ENCODE measurements at places on chromosomes 16 and 17.

DNA sequence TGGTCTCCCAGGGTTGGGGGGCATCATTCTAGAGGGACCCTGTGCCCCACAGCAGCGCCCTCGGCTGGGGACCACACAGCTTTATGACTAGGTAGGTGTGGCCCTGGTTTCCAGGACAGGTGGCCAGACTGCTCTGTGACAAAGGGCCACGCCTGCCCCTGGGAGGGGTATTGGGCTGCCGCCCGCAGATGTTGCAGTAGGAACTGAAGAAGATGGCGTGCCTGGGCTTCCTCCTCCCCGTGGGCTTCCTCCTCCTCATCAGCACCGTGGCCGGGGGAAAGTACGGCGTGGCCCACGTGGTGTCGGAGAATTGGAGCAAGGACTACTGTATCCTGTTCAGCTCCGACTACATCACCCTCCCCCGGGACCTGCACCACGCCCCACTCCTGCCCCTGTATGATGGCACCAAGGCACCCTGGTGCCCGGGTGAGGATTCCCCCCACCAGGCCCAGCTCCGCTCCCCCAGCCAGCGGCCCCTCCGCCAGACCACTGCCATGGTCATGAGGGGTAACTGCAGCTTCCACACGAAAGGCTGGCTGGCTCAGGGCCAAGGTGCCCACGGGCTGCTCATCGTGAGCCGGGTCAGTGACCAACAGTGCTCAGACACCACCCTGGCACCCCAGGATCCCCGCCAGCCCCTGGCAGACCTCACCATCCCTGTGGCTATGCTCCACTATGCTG lies at the start of gene SPPL2C:
Gene SPPL2C (plus strand): TSS at position 187 of the 681 bp plus-strand sequence. CDS start 26 bp downstream, at position 213.
- no peak for DNase-seq

- no peak for DNase-seq
These were observed 1.4 kb downstream of the NT5M start for GRCh38 chr17:17304521-17304985.

GRCh38 chr17:77444628-77444983 lies 303.8 kb downstream of the SEC14L1 start:
- no peak for DNase-seq

GRCh38 chr16:82900559-82900958 lies 273.8 kb downstream of the CDH13 start:
- no peak for DNase-seq

DNA sequence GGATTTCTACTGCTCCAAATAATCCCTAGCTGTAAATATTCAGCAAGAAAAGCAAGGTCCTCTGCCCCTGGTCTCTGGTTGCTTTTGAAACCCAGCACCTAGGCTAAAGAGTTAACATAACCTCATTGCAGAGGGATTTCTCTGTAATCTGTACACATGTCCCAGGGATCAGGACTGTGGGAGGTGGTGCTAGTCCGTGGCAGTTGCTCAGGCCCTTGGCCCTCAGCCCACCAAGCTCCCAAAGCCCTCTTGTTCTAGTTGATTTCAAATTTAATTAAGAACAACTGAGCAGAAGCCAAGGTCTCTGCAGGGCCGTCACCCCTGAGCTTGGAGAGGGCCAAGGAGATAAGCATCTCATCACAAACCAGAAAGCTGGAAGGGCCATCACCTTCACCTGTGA lies 181.1 kb downstream of the SOX9 start:
- DNase-seq, result no peak

GRCh38 chr16:65521633-65522328 lies 399.9 kb upstream of the CDH11 start:
- DNase-seq, result no peak

DNA sequence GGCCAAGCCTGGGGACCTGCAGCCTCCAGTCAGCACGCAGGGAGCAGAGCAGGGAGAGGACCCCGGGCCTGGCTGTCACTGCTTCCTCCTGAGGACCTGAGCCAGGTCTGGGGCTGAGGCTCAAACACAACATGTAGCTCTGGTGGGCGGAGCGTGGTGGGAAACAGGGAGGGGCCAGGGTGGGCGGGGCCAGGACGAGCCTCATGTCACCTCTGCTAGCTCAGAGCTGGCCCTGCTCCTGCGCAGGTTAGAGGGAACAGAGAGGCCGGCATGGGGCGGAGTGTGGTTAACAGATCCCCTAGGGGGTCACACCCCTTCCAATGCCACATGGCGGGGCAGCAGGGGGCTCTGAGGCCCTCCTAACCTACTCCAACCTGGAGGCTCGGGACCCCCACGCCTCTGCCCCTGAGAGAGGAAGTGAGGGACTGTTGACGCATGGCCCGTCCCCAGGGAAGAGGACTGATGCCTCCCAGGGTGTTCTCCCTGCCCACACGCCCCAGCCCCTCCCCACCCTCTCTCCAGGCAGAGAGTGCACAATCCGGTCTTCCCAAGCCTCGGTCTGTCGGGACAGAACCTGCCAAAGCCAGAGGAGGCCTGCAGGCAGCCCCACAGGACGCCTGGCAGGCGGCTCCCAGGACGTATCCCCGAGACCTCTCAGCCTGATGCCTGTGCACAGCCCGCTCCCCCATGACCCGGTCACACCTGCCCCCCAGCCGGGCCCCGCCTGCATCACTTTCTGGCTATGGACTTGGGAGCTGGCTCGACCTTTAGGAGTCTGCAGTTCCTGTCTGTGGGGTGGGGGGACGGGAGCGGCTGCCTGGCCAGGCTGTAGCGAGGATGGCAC lies 15.2 kb downstream of the PIEZO1 start:
- DNase-seq, result no peak

DNA sequence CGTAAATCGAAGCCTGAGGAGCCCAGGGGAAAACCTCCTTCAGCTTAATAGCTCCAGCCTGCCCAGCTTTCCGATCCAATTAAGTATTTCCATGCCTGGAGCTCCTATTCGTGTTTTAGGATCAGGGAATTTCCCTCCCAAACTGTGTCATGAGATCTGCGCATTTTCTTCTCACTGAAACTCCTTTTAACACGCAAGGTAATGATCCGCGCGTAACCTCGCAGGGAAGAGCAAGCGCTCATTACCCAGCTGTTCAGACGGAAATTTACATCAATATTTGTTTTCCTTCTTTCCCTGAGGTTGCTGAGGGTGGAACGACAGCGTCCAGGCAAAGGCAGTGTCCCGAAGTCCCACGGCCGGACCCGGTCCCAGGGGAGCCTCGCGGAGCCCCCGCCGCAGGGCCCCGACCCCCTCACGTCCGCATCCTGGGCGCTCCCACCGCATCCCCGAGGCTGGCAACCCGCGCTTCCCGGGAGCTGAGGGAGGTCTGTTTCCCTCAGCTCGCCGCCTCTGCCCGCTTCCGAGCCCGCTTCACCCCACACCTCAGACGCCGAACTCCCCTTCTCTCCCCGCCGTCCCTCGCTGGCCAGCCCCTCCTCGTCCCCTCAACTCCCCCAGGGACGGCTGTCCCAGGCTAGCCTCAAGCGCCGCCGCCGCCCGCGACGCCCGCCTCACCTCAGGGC lies 415 bp downstream of the ABCA5 start:
- DNase-seq, result no peak

DNA sequence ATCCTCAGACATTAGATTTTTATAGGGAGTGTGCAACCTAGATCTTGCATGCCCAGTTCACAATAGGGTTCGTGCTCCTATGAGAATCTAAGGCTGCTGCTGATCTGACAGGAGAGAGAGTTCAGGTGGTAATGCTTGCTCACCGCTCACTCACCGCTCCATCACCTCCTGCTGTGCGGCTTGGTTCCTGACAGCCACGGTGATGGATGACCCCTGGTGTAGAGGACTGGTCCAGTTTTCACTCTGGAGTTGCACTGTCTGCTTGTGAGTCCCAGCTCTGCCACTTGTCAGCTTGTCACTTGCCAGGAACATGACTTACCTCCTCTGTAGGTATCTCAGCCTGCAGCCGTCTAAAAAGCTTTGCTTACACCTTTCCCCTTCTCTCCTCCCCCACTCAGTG lies 214.6 kb downstream of the SNX29 start:
- no peak for DNase-seq

DNA sequence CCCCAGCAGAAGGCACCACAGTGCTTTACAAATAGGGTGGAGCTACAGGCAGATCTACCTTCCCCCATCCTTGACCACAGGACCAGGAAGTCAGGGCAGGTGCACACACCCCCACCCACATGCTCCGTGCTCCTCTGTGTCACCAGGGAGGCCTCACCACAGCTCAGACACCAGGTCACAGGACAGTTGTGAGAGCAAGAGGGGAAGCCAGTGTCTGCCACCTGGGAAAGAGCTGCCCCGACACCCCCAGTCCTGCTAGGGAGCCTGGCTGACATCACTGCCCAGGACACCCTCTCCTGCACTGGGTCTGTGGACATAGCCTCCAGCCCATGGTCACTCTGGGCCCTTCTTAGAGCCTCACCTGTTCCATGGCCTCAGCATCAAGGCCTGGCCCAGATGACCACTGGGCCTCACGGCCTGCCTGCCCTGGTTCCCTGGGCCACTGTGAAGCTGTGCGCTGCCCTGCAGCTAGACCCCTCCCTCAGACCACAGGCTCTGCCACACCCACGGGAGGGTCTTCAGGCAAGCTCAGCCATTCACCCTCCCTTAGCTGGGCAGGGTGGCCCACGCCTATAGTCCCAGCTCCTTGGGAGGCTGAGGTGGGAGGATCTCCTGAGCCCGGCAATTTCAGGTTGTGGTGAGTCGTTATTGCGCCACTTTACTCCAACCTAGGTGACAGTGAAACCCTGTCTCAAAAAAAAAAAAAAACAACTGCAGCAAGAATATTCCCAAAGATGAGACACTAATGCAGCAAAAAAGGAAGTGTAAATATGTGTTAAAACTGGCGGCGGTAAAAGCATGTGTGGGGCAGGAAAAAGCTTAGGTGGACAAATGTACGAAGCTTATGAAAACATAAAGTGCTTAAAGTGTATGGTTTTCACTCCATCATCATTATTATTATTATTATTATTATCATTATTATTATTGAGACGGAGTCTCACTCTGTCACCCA lies 14.2 kb downstream of the POLR3K start:
- no peak for DNase-seq

DNA sequence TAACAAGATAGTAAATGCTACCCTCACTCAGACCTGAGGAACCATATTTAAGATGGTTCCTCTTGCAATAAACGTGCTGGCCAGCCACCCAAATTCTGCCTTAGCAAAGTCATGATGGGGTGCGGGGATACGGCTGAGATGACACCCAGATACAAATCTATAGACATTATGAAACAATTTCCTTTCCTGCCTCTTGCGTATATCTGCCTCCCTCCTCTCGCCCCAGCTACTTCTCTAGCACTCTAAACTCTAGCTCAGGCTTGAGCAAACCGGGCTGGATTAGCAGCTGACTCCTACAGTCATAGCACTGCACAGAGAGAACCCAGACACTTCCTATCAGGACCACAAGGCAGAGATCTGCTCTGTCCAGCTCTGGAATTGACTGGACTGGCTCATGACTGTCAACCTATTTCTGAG lies 22.3 kb downstream of the CD300LF start:
- no peak for DNase-seq

DNA sequence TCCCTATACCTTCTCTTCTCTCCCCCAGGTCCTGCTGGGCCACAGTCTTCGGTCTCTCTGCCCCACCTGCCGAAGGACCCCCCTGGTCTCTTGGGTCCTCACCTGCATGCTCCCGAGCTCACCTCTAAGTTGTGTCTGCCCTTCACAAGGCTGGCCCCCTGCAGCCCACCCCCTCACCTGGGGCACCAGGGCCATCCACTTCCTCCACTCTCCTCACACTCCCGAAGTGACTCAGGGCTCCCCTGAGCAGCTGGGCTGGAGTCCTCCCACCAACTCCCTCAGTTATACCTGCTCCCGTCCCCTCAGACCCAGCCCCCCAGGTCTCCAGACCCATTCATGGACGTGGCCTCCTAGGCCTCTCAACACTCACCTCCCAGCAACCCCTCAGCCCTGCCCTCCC lies 822.0 kb downstream of the KCNJ18 start:
- no peak for DNase-seq

- DNase-seq, result no peak
These were observed 6.4 kb downstream of the ATP1B2 start for GRCh38 chr17:7656958-7657609.

DNA sequence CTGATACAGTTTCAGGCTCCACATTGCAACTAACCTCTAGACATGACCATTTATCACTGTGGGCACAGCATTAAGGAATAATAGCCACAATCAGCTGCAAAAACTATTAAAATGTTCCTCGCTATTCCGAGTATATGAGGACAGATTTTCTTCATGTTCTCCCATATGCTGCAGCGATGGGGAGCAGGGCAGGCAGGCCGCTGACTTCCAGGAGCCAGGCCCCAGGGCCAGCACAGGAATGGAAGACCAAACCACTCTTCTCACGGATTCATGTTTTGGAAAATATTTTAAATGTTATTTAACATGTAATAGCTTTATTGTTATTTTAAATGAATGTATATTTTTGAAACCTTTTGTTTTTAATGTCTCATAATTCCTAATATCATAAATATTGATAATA lies 43.8 kb upstream of the ENDOV start:
- no peak for DNase-seq

DNA sequence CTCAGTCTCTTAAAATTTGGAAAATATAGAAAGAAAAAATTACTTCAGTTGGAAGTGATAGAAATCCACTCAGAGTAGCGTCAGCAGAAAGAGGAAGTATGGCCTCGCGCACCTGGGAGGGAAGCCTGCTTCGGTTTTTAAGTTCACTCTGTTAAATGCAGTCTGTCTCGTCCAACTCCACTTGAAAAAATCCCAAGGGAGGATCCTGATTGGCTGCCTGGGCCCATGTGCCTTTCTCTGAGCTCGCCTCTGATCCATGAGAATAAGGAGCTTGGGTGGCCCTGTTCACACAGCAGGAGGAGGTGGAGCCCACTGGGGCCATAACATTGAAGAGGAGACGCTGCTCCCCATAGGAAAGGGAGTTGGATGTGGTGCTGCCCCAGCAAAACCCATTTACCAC lies 40.7 kb downstream of the DNAJA2 start:
- DNase-seq, result no peak

DNA sequence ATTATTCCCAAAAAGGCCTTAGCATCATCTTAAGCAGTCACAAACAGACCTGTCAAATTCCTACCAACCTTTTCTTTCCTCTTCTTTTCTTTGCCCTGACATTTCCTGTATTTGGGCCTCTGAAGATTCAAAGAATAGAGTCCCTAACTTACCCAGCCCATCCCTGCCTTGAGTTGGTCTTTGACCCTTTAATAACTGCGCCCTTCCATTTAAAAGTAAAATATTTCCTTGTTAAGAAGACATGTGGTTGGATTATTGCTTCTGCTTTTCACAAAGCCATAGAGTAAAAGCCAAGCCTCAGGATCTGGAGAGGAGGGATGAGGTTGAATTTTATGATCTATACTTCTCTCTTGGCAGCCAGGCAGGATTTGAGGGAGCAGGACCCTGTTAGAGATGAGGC lies 13.2 kb upstream of the CCL23 start:
- no peak for DNase-seq

GRCh38 chr17:21190078-21190477 lies 23.9 kb downstream of the TMEM11 start:
- DNase-seq, result no peak

DNA sequence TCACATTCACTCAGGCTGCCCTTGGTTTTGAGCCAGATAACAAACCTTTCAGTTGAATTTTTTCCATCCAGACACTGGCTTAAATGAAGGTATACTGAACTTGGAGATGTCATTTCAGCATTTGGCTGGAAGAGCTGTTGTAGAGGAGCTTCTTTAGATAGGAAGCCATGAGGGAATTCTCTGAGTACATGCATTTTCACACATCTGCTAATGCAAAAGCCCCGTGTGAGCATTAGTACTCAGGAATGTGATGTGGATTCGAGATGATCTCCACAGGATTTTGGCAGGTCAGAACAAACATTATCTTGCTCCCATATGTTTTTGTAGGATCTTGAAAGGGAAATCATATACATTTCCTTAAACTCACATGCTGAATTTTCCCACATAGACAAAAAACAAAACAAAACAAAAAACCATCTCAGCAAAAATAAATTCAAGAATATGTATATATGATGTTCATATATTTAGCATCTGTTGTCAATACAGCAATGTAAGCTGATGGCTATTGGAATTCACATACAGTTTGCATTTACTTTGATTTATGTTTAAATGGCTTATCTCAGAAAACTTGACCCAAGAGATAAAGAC lies 277.2 kb upstream of the TBX2 start:
- no peak for DNase-seq

All from fibroblast of the conjunctiva (primary cell).